ENCODE measurements at places on chromosomes 2 and 18.

DNA sequence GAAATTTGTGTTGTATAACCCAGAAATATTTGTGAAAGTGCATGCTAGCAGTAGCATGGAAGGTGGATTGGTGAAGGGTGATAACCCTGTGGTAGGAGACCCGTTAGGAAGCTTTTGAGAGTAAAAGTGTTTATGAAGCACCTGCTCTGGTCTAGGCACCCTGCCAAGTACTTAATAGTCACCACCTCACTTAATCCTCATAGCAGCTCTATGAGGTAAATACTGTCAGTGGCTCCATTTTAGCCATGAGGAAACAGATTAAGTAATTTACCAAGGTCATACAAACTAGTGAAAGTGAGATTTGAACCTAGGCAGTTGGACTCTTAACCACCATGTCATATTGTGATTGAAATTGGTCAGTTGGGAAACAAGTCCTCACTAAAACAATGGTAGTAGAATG is 66.8 kb downstream of the TET3 start:
- DNase-seq = no peak

DNA sequence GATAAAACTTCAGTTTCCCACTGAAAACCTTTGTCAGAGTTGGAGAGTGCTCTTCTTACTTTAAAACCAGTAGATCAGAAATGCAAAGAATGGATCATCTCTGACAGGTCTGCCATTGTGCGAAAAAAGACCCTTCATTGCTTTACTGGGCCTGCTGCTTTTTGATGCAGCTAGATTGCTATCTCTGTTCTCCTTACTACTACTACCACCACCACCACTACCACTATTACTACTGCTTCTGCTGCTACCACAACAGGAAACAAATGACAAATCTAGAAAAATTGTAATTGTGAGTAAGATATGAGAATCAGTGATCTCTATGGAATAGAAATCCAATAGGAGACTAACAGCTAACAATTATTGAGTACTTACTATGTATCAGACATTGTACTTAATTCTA is 85.8 kb downstream of the PKP4 start:
- no peak for DNase-seq

DNA sequence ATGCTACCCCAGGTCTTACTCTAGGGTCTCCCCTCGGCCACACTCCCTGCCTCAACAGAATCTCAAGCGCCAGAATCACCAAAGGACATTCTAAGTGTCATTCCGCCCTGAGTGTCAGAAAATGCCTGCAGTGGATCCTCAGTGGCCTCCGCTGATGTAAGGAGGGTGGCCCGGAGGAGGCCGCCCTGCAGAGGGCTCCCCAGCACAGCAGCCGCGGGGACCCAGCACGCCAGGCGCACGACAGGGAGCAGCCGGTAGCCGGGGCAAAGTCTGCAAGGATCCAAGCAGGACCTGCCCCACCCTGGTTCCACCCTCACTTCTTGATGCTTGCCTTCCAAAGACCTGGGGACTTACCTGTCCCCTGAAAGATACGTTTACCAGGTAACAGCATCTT is 54.2 kb upstream of the ID2 start:
- DNase-seq = no peak

DNA sequence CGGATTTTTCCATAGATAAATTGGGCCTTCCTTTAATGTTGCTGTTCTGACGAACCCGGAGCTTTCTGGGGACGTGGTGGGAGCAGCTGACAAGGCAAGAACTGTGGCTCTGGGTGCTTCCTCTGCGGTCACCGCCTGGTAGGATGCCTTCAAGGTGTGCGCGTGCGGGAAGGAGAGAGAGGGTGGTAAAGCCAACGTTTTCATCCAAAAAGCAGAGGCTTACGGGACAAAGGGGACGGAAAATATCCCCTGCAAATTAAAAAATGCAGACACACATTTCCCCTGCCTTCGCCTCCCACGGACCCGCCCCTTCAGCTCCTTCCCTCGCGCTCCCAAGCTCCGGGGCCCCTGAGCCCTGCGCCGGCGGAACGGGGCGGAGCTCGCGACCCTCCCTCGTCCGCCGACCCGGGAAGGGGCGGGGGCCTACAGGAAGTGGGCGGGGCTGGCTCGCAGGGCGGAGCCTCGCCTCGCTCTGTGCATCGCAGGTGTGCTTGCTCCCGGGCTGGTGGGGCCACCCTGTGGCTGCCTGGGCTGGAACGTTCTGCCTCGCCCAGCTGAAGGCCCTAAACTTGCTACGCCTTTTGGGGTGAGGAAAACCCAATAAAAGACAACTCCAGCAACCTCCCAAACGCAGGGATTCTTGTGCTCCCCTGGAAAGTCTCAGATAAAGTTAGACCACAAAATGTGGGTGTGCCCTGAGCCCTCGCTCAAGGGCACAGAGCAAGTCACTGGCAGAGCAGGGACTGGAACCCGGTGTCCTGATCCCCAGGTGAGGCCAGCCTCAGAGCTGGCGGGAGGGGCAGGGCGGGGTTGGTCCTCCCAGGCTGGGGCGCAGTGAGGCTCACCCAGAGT is 25.4 kb upstream of the SLC66A3 start:
- no peak for DNase-seq

DNA sequence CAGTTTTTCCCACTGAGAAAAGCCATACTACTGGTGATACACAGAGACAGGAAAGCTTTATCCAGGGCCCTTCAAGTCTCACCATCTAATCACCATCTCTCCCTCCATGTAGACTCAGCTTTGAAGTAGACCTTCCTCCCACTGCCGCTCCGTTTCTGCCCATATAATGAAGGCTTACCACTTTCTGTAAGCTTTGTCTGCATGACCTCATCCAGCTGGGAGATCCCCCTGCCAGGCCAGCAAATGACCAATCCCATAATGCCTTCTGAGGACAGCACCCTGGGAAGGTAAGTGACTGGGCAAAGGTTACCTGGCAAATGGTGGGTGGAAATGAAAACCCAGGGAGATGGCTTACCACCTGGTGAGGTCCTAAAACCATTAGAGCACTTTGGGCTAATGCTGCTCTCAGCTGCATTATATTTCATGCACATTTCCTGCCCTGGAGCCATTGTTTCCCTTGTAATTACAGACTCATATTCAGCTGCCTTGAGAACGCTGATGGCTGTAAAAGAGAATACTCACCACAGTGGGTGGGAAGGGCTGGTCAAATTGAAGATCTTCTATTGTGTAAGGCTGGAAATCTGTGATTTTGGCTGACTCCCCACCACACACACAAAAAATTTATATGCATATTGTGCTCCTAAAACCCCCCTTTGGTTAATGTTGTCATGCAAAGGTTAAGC is 350.7 kb upstream of the SYT4 start:
- no peak for DNase-seq

DNA sequence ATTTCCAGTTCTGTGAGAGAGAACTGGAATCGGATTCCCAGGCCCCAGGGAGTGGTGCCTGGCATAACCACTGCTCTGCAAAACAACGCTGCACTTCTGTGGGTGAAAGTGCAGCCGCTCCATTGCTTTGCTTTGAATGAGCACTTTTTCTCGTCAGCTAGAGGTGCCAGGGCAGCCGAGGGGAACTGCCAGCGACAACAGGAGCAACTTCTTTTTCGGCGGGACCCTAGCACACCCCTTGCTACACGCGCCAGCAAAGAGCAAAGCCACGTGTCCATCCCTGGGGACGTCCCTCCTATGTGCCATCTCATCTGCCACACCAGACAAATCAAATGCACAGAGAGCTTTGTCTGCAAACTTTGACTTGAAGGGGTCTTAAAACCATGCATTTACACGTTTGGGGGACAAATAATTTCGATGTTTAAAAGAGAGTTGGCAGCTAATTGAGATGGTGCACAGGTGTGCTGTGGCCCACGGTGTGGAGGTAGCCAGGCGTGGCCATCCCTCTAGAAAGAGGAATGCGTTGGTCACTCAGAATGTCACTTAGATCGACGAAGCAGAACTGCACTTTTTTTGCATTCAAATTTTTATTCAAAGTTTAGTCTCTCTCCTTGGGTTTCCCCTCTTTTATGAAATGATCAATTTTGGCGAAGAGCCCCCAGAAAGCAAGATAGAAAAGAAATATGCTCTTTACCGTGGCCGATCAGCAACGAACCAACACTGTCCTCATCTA is 151.8 kb downstream of the MBP start:
- no peak for DNase-seq

DNA sequence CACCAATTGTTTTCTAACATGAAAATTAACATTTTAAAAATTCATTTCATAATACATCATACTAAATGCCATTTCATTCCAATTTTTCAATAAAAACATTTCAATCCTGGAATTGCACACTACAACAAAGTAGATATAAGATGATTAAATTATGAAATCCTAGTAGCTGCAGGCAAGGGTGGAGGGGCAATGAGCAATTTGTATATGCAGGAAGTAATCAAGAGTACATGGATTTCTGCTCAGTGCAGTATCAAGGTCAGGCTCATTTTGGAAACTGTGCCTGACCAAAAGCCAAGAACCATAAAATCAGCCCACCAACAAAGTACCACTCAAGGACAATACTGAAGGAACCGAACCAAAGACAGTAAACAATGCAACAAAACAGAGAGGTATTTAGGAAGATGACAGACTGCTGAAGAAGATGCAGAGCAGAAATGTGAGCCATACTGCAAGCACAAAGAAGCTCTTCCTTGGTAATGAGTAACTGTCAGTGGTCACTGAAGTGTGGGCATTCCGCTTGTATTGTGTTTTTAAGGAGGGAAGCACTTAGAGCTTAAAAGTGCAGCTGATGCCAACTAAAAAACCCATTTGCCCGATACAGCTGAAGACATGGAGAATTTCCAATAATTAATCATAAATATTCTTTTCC is 34.5 kb upstream of the DSEL start:
- DNase-seq = no peak

DNA sequence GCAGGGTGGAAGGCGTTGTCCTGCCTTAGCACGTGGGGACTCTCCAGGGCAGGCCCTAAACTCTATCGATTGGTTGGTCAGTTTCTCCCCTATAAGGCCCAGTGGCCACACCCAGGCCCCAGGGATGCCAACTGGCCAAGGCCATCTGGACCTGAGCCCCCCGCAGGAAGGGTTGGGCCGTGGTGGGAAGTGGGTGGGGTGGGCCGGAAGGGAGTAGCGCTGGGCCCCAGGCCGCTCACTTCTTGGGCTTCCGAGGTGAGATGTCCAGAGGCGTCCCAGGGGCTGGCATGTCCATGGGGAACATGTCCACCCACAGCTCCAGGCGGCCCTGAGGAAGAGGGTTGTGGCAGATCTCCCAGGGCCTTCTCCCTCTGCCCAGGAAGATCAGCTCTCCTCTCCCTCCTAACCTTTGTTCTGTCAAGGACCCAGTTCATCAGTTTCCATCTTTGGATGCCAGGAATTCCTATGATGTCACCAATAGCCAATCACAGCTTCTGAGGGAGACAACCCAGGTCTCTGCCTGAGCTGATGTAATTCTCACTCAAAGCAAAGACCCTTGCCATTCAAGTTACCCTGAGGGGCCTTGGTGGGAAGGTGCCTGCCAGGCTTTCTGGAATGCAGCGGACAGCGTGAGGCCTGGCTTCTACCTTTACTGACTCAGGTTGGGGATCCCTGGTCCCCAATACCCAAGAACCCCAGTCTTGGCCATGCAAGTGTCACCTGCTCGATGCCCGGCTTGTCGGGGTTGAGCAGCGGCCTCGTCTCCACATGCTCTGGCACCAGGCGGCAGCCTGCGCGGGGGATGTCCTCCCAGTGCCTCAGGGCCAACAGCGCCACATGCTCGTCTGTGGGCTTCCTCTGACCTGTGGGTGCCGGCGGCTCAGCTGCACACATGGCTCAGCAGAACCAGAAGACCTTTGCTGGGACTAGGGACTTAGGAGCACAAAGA is 14.4 kb downstream of the OTOF start:
- peak; percentile 50 for DNase-seq

- no peak for DNase-seq
Observed at GRCh38 chr2:36783246-36783645, 86.7 kb downstream of the VIT start.

DNA sequence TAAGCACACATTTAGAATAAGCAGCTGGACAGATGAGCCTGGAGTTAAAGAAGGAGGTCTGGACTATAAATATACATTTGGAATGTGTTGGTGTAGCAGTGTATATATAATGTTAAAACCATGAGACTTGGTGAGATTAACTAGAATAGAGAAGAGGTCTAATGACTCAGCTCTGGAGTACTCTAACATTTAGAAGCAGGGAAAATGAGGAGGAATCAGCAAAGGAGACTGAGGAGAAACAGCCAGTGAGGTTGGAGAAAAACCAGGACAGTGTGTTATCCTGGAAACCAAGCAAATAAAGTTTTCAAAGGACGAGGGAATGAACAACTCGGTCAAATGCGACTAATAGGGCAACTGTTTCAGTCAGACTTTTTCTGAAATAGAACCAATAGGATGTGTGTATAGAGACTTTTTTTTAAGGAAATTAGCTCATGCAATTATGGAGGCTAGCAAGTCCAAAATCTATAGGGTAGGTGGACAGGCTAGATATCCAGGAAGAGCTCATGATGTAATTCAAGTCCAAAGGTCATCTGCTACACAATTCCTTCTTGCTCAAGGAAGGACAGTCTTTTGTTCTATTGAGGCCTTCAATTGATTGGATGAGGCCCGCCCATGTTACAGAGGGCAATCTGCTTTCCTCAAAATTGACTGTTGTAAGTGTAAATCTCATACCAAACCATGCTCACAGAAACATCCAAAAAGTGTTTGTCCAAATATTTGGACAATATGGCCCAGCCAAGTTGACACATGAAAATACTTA is 10.8 kb upstream of the SESTD1 start:
- DNase-seq = no peak

GRCh38 chr18:35049111-35050027 is 8.2 kb downstream of the MAPRE2 start:
- DNase-seq = no peak

GRCh38 chr18:31243740-31244512 is 74.0 kb upstream of the DSG1 start:
- DNase-seq = no peak

GRCh38 chr2:191032588-191033429 is 18.8 kb upstream of the STAT1 start:
- DNase-seq = no peak

DNA sequence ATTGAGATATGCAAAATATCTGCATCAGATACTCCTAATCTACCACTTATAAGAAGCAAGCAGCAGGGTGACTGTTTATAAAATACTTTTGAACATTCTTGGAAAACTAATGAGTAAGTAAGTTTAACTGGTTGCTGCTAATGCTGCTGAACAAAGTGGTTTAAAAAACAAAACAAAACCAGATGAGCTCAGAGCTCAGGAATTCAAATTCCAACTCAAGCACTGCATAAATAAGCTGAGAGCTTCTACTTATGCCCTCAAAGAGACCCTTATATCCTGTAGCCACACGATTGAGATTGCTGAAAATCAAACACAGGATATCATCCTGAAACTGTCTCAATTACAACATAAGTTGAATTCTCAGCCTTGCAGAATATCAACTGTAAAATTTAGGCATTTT is 62.3 kb upstream of the NYAP2 start:
- no peak for DNase-seq

GRCh38 chr18:23981369-23981980 is 33.1 kb upstream of the TTC39C start:
- no peak for DNase-seq

- no peak for DNase-seq
Observed at GRCh38 chr2:5730386-5730785, 38.2 kb downstream of the SOX11 start.

Measured in iPS DF 6.9 (cell line).